ACHN (cell line): ENCODE measurements at places on chromosomes 11 and 22.

DNA sequence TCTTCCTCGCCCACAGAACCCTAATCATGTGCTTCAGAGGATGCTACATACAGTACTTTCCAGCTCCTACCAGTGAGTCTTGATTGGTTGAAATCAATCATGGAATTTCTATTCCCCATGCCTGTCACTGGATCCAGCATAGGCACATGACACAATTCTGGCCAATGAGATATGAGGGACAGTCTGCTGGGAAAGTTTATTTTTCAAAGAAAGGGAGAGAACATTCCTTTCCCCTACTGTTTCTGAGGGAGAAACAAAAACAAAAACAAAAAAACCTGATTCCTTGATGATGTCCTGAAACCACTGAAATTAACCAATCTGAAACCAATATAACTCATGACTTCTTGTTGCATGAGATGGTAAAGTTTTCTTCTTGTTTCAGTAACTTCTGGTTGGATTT lies 3.3 kb upstream of the RCN1 start:
- DNase-seq, result peak; percentile 47

DNA sequence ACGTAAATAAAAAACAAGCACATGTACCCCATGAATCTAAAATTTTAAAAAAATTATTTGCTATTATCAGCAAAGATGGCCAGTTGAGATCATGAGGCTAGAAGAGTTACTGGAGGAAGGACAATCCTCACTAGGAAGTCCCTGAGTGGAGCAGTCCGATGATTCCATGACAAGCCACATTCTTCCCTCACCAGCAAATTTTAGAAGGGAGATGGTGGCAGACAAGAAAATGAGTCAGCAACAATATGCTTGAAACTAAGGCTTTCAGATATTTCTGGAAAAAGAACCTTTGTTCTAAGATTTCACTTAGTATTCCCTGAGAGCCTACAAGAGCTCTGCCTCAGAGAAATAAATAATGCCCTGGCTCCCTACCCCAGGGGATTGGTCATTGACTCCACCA lies 34.9 kb downstream of the P4HA3 start:
- no peak for DNase-seq

DNA sequence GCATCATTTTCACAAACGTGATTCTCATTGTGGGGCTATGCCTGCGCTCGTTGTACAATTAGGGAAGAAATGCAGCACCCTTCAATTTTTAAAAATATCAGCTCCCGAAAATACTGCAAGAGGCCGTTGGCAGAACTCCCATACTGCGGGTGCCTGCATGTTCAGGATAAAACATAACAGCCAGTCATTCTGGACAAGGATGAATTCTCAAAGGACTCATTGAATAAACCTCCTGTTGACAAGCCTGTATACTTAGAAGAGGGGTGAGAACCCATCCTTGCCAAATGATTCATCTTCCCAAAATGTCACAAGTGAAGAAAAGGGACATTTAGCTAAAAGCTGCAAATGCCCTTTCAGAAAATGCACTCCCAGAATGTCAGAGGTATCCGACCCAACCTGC lies 141.9 kb downstream of the CSNK2A3 start:
- DNase-seq, result no peak

- no peak for DNase-seq
Observed at GRCh38 chr11:69931060-69931910, 112.1 kb upstream of the FGF3 start.

DNA sequence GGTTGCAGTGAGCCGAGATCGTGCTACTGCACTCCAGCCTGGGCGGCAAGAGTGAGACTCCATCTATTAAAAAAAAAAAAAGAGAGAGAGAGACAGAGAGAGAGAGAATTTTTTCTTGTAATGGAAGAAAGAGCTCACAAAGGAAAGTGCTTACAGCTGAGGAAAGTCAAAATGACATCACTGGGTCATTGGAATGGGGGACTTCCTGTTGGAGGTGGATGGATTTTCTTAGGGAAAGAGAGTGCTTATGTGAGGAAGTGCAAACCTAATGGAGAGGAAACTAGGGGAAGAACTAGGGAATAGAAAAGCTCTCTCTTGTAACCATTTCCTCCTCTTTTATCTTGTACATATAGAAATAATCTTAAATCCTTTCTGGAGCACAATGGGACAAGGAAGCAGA lies 6.3 kb upstream of the PIWIL4 start:
- DNase-seq, result no peak

DNA sequence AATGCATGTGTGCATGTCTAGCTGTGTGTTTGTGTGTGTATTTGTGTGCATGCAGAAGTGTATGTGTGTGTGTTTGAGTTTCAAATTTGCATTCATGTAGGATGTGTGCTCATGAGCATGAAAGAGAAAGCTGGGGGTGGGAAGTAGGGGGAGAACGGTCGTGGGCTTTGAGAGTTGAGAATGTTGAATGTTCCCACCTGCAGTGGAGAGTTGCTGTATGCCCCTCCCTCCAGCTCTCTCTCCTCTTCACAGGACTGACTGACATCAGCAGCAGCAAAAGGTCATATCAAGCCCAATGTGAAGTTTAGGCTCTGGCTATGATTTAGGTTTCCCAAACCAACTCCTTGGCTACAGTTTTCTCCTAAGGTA lies 63.8 kb upstream of the RRAS2 start:
- DNase-seq, result peak; percentile 42

DNA sequence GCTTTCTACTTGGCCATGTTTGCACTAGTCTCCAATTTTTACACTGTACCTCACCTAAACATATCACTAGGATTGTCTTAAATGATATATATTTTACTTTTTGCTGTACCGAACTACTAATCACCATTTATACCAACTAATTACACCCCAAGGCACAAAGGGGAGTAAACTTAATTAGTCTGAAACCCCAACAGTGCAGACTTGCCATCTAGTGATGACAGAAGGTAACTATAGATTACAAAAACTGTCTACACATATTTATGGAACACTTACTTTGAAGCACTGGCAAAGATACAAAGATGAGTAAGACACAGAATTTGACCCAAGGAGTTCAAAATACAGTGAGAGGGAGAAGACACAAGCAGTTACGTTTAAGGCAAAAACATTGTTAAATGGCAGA lies 139.7 kb downstream of the CNTN5 start:
- no peak for DNase-seq

GRCh38 chr11:61023966-61024295 lies 52.5 kb downstream of the CD6 start:
- DNase-seq, result no peak

- no peak for DNase-seq
Observed at GRCh38 chr22:48973694-48974041, 854.0 kb downstream of the BRD1 start.

DNA sequence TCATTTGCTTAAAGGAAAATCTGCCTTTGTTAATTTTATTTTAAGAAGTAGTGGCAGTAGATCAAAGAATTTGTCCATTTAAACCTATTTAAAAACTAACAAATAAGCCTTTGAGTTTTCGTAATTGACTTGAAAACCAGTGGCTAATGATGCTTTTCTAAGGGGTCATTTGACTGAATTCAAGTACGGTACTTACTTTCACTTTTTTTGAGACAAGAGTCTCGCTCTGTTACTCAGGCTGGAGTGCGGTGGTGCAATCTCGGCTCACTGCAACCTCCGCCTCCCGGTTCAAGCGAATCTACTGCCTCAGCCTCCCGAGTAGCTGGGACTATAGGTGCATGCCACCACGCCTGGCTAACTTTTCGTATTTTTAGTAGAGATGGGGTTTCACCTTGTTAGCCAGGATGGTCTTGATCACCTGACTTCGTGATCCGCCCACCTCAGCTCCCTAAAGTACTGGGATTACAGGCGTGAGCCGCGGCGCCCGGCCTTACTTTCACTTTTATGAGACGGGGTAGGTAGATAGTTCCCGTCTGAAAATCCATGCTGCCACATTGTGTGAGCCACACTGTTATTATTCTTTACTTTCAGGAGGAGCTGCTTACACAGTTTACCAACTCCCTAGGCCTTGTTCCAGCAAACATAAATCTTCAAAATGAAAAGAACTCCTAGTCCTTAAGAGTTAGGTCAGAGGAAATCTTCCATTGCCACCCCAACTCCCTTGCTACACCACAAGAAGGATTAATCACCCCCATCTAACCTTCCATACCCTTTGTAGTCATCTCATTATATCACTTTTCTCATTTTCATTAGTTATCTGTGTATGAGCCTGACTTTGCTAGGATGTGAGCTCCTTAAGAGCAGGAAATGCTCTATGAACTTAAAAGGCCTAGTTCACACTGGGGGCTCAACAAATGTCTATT lies 926.6 kb upstream of the CCDC90B start:
- peak; percentile 50 for DNase-seq
